ENCODE measurements at places on chromosomes 7 and 10.

GRCh38 chr7:108046952-108047506, 44.1 kb upstream of the LAMB1 start:
- no peak for DNase-seq

- DNase-seq, result no peak
Measured at GRCh38 chr10:48227213-48227612, 47.3 kb downstream of the FRMPD2 start.

- DNase-seq, result no peak
Measured at GRCh38 chr7:38102507-38102906, 75.5 kb upstream of the STARD3NL start.

DNA sequence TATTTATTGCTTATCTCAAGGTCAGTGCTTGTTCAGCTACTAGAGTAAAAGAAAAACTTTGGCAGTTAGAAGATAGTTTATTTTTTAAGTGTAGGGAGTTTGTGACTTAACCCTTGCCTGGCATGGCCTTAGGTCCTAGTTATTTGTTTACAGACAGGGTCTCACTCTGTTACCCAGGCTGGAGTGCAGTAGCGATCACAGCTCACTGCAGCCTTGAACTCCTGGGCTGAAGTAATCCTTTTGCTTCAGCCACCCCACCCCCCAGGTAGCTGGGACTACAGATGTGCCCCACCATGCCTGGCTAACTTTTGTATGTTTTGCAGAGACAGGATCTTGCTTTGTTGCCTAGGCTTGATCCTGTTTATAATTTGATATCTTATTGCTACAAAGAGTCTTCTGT, 4.2 kb downstream of the ANLN start:
- no peak for DNase-seq

DNA sequence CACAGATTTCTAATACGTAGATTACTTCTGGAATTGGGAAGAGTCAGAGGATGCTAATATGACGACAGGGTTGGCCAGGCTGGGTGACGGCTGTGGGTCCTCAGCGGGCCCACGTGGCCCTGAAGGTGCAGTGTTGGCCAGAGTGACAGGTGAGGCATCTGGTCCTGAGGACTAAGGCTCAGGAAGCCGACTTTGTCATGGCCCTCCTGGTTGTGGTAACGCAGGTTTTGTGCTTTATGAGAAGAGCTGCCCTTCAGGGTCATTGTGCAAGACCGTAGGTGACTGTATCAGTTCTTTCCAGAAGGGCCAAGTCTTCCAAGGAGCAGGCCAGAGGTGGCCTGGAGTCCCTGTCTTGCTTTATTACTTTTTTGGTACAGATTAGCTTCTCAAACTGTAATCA, 2.5 kb downstream of the EIF3B start:
- no peak for DNase-seq
